ENCODE measurements at places on chromosomes 4 and X. TPM values are rescaled to one million over a fixed set of nuclear protein-coding genes. Genes with fewer than 3 reads are reported as not detected.

DNA sequence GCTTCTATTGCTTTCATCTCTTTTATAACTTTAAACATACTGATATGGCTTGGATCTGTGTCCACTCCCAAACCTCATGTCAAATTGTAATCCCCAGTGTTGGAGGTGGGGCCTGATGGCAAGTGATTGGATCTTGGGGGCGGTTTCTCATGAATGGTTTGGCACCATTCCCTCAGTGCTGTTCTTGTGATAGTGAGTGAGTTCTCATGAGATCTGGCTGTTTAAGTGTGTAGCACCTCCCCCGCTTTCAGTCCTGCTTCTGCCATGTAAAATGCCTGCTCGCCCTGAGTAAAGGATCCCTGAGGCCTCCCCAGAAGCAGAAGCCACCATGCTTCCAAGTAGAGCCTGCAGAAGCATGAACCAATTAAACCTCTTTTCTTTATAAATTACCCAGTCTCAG is 17.7 kb downstream of the MND1 start:
- no peak for DNase-seq

DNA sequence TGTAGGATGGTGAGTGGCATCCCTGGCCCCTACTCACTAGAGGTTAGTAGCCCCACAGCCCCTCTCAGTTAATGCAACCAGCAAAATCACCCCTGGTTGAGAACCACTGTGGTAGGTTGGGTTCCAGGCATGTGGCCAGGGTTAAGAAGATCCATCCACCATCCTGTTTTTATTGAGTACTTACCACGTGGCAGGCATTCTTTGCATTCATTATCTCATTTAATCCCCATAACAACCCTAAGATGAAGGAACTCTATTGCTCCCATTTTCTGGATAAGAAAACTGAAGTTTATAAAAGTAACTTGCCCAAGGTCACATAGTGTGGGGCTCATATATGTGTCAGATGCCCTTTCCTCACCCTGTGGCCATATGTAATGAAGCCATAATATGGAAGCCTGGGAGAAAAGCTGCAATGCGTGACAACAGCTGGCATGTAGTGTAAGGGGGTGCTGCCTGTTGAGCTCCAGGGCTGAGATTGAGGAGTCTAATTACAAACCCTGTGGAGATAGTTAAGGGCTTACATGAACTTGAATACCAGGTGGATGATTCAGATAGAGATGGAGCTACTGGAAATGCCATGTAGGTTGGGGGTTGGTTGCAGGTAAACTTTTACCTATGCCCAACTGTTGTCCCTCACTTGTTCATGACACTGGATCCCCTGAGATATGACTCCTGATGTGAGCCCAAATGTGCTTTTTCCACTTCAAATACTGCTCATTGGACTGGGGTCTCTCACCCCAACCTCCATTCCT is 100.2 kb upstream of the PGRMC2 start:
- DNase-seq, result no peak

DNA sequence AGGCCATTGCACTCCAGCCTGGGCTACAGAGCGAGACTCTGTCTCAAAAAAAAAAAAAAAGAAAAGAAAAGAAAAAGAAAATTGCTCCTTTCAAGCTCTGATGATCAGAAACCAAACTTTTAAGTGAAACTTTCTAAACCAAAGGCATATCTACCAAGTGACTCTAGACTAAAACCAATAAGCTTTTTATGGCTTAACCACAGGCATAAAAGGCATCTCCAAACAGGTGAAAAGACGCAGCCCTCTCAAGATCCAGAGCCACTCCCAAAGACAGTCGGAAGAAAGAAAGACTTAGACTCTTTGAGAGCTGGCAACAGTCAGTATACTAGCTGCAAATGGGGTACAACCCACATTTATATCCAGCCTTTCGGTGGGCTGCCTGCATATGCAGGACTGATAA is 117.1 kb upstream of the AP1S2 start:
- no peak for DNase-seq

The TBL1X gene
- 82.2 TPM for total RNA-seq

DNA sequence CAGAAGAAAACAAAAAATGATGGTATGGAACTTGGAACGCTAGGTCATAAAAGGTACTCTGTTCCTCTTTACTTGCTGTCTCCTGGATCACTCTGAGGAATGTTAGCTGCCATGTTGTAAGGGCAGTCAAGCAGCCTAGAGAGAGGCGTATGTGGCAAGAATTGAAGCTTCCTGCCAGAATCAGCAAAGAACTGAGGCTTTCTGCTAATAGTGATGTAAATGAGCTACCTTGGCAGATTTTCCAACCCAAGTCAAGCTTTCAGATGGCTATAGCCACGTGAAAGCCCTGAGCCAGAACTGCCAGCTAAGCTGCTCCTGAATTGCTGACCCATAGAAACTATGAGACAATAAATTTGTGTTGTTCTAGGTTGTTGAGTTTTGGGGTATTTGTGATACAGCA is 38.7 kb downstream of the AASDH start:
- DNase-seq, result no peak

The SERPINA7 gene
- not detected for total RNA-seq

- DNase-seq, result no peak
These were observed 125.0 kb upstream of the EDNRA start for GRCh38 chr4:147355847-147356246.

The SLC4A4 gene
- 36.8 TPM for total RNA-seq

The SSX4B gene
- total RNA-seq, result not detected

DNA sequence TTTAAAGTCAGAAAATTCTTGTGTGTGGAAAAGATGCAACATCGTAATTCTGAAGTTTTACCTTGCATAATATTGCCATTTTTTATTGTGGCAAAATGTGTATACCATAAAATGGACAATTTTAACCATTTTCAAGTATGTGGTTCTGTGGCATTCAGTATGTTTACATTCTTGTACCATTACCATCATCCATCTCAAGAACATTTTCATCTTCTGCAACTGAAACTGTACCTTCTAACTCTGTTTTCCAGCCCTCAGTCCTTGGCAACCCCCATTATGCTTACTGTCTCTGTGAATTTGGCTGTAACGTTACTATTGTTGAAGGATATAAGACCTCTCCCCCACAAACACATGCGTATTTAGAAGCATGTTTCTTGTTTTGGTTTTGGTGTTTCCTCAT is 123.2 kb downstream of the BMPR1B start:
- no peak for DNase-seq

The CYLC1 gene
- total RNA-seq, result not detected

DNA sequence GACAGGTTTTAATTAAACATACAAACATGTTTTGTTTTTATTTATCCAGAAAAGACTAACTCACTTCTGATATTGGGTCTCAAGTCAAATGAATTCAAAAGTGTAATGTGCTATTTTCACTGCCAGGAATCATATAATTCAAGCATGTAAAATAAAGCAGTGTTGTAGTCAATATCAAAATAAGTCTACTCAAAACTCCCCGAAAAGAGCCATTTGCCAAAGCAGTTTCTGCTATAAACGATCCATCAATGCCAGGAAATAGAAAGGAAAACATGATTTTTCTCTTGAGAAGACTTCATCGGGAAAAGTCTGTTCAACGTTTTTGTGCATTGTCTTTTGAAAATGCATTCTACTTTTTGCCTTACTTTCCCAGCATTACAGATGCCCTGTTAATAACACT is 633.3 kb downstream of the FAT4 start:
- DNase-seq, result no peak

The NAT8L gene
- total RNA-seq, result 0.16 TPM

GRCh38 chr4:40322811-40323210 is 12.3 kb upstream of the CHRNA9 start:
- no peak for DNase-seq

The CYP4V2 gene
- 47.3 TPM for total RNA-seq

The IL9R gene
- total RNA-seq, result 22.1 TPM

DNA sequence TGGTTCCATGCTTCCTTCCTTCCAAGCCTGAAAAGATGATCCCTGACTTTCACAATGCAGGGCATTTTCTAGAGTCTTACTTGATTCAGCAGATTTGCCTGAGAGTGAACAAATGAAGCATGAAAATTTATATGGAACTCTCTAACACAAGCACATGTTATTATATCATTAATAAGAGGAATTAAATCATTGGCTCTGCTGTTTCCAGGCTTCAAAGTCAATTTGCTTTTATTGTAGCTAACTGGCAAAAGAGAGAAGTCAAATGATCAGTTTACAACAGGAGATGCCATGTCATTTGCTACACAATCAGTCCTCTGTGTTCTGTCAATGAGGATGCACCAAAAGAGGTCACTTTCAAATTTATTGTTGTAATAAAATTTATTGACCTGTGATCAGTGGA is 101.5 kb upstream of the UGT8 start:
- no peak for DNase-seq

GRCh38 chr4:3834663-3835521 is 68.7 kb downstream of the ADRA2C start:
- no peak for DNase-seq

- DNase-seq, result no peak
These were observed 9.6 kb downstream of the ZAR1 start for GRCh38 chr4:48499551-48500066.

DNA sequence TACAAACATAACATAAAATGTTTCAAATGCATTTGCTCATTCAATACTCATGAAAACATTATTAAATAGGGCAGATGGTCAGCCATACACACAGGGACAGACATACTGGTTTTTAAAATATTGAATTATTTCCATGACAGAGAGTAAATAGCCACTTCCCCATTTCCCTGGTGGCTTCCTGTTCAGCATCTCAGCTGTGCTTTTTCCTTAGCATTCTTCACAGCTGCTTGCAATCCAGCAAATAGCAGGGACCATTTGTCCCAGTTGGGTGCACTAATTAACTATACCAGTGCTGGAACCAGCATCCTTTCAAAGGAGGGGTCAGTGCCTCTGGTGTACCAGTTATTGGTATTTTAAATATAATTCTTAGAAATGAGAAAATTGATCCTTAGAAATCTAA is 964.7 kb downstream of the RAB28 start:
- DNase-seq, result no peak

DNA sequence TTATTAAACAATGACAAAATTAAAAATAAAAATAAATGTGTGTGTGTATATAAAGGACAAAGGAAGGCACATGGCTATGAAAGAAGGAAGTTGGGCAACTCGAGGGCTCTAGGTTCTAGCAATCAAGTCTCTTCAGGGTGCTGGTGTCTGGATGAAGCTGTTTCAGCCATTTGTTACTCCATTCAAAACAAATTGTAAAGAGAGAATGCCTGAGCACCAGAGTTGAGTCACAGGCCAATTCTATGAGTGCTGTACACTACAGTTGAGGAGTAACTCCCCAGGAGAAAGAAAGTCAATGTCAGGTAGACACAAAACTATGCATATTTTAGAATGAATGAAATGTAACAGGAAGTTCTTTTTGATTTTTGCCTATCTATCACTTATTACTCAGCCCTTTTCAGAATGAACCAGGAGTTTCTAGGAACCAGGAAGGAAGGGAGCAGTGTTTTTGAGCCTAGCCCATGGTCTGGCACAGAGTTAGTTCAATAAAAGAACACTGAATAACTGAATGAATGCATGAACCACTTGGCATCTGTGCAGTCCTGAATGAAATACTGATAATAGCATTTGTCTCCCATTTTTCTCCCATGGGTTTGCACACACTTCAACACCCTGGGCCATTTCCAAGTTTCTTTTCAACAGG is 151.7 kb upstream of the CPEB2 start:
- no peak for DNase-seq

GRCh38 chr4:1237981-1238675 is 10.8 kb downstream of the CTBP1 start:
- DNase-seq, result no peak

DNA sequence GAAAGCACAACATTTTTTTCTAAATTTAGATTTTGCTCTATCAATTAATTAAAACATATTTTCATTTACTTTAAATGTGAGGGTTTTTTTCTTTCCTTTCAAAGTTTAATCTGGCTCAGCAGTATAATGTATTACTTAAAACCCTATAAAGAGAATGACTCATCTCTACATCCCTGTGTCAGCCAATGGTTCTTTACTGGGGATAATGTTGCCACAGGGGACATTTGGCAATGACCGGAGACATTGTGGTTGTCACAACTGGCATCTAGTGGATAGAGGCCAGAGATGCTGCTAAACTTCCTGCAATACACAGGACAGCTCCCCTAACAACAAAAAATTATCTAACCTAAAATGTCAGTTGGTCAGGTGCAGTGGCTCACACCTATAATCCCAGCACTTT is 53.8 kb downstream of the SYNPO2 start:
- no peak for DNase-seq

The TRIM2 gene
- total RNA-seq, result 90.6 TPM

- DNase-seq, result no peak
These were observed 1055.0 kb downstream of the RPA4 start for GRCh38 chrX:97938706-97939105.

- DNase-seq, result no peak
These were observed 27.9 kb downstream of the UGT2B4 start for GRCh38 chr4:69467797-69468196.

The F11 gene
- total RNA-seq, result not detected

DNA sequence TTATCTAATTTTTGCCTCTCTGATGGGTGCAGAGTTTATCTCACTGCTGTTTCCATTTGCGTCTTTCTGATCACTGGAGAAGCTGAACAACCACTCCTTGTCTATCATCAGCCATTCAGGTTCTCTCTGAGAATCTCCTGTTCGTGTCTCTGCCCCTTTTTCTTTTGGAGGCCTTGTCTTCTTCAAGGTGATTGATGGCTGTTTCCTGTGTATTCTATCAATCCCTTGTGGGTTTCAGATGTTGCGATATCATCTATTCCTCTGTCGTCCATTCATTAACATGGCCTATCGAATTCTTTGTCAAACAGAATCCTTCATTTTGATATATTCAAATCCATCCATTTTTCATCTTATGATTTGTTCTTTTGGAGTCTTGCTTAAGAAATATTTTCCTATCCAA is 100.3 kb downstream of the FAM53A start:
- DNase-seq, result no peak

- DNase-seq, result no peak
These were observed 7.9 kb upstream of the STOX2 start for GRCh38 chr4:183897193-183897592.

DNA sequence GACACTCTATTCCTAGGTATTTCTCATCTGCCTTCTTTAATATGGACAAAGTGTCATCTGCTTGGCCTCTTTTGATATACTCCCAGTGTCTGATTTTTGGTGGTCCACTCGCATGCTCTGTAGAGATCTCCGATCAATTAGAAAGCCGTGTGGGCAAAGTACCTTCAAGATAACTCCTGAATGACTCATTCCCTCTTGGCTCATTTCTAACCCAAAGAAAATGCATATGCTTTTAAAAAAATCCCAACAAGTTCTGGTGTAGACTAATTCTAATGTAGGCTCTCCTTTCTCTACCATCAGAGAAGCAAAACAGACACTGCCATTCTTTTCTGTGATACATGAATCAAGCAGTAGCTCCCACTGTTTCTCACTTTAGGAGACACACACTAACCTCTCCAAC is 714.9 kb upstream of the ADGRL3 start:
- no peak for DNase-seq

DNA sequence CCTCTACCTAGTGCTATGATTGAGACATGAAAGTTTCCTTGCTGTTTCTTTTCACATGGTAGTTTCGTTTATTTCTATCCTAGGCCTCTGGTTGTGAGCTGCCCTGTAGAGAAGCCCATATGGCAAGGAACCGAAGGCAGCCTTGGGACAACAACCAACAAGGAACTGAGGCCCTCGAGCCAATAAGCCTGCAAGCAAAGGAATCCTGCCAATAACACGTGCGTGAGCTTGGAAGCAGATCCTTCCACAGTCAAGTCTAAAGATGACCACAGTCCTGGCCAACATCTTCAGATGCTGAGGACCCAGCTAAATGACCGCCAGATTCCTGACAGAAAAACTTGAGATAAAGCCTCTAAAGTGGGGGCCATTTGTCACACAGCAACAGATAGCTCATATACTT is 100.4 kb upstream of the FAM9B start:
- DNase-seq, result no peak
